ENCODE measurements at places on chromosomes 5 and 9.

- DNase-seq: no peak
- no peaks in the 10 kb centered on the region for H3K36me3 ChIP-seq
- H3K4me3 ChIP-seq: no peak overlapping the region
- H3K4me1 ChIP-seq: peaks cover 5% of the 10 kb centered on the region
Measured at GRCh38 chr5:151661968-151662732, 24.6 kb downstream of the SPARC start.

DNA sequence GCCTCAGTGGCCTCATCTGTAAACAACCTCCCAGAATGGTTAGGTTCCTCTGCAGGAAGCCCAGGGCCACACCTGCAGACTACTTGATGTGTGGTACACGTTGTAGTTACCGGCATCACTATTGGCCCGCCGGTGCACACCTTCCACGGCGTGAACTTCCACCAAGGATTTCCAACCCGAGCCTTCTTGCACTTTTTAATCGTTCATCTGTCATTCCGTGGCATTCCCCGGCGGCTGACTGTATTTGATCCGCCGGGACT lies 5.3 kb upstream of the TRIM41 start:
- H3K27me3 ChIP-seq: no peaks in the 10 kb centered on the region
- H3K4me3 ChIP-seq: peak overlapping the region; percentile 90
- peaks cover 21% of the 10 kb centered on the region for H3K4me1 ChIP-seq
- peak overlapping the region; percentile 72 for H3K27ac ChIP-seq
- H3K36me3 ChIP-seq: no peaks in the 10 kb centered on the region

DNA sequence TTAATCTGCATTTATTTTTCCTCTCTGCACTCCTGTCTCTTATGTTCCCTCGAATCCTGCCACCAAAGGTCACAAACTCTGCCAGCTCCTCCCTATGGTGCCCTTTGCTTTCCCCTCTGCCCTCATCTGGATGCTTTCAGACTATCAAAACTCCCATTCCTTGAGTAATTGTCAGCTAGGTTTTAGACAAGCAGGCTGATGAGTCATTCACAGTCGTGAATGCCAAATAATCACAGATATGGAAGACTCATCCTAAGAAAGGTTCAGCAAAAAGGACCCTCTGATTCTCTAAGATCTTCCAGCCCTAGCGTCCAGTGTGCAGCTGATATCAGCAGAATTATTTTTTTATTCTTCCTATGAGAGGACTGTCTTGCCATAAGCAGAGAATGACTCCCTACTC lies 104.5 kb upstream of the NUDT12 start:
- no peak for DNase-seq
- no peaks in the 10 kb centered on the region for H3K27me3 ChIP-seq
- H3K4me1 ChIP-seq: no peaks in the 10 kb centered on the region
- H3K27ac ChIP-seq: no peak overlapping the region
- H3K4me3 ChIP-seq: no peak overlapping the region
- H3K36me3 ChIP-seq: no peaks in the 10 kb centered on the region

- no peak overlapping the region for H3K4me3 ChIP-seq
- H3K4me1 ChIP-seq: no peaks in the 10 kb centered on the region
- H3K36me3 ChIP-seq: no peaks in the 10 kb centered on the region
- H3K27me3 ChIP-seq: peaks cover 2% of the 10 kb centered on the region
- no peak overlapping the region for H3K27ac ChIP-seq
- no peak for DNase-seq
Measured at GRCh38 chr9:21689854-21690253, 112.6 kb upstream of the MTAP start.

- no peaks in the 10 kb centered on the region for H3K27me3 ChIP-seq
- H3K27ac ChIP-seq: no peak overlapping the region
- peak overlapping the region; percentile 4 for H3K4me3 ChIP-seq
- H3K4me1 ChIP-seq: no peaks in the 10 kb centered on the region
- no peaks in the 10 kb centered on the region for H3K36me3 ChIP-seq
- no peak for DNase-seq
Measured at GRCh38 chr5:62778316-62779009, 199.8 kb downstream of the LRRC70 start.

- no peak overlapping the region for H3K27ac ChIP-seq
- peaks cover 3% of the 10 kb centered on the region for H3K27me3 ChIP-seq
- no peak for DNase-seq
- no peaks in the 10 kb centered on the region for H3K36me3 ChIP-seq
- H3K4me3 ChIP-seq: no peak overlapping the region
- H3K4me1 ChIP-seq: no peaks in the 10 kb centered on the region
Measured at GRCh38 chr5:126415789-126416188, 7.4 kb upstream of the GRAMD2B start.

GRCh38 chr9:127104581-127105311 lies 17.7 kb downstream of the ANGPTL2 start:
- no peak overlapping the region for H3K27ac ChIP-seq
- no peaks in the 10 kb centered on the region for H3K27me3 ChIP-seq
- no peak for DNase-seq
- H3K4me3 ChIP-seq: no peak overlapping the region
- H3K36me3 ChIP-seq: no peaks in the 10 kb centered on the region

GRCh38 chr5:40762705-40763104 lies 6.9 kb upstream of the TTC33 start:
- H3K36me3 ChIP-seq: peaks cover 55% of the 10 kb centered on the region
- no peaks in the 10 kb centered on the region for H3K4me1 ChIP-seq
- no peak for DNase-seq
- no peak overlapping the region for H3K27ac ChIP-seq
- H3K27me3 ChIP-seq: no peaks in the 10 kb centered on the region
- H3K4me3 ChIP-seq: no peak overlapping the region

- no peaks in the 10 kb centered on the region for H3K4me1 ChIP-seq
- H3K27ac ChIP-seq: no peak overlapping the region
- H3K4me3 ChIP-seq: no peak overlapping the region
Measured at GRCh38 chr9:19648672-19649071, 140.2 kb downstream of the SLC24A2 start.

- H3K36me3 ChIP-seq: no peaks in the 10 kb centered on the region
- H3K27me3 ChIP-seq: no peaks in the 10 kb centered on the region
- H3K4me3 ChIP-seq: no peak overlapping the region
- no peak for DNase-seq
Measured at GRCh38 chr5:14187660-14188059, 44.5 kb downstream of the TRIO start.

- H3K36me3 ChIP-seq: peaks cover 32% of the 10 kb centered on the region
- H3K27ac ChIP-seq: no peak overlapping the region
- no peak overlapping the region for H3K4me3 ChIP-seq
- H3K4me1 ChIP-seq: no peaks in the 10 kb centered on the region
- no peaks in the 10 kb centered on the region for H3K27me3 ChIP-seq
Measured at GRCh38 chr9:137647096-137647714, 28.4 kb downstream of the EHMT1 start.
